CD4-positive, alpha-beta T cell treated with Interleukin-4 for 4 hours (primary cell): ENCODE measurements at places on chromosomes 13 and 19.
A peak's percentile ranks its signal among the peaks of the same experiment; 100 is the strongest.

- DNase-seq: no peak
Measured at GRCh38 chr19:31955061-31955460, 390.3 kb upstream of the ZNF507 start.

DNA sequence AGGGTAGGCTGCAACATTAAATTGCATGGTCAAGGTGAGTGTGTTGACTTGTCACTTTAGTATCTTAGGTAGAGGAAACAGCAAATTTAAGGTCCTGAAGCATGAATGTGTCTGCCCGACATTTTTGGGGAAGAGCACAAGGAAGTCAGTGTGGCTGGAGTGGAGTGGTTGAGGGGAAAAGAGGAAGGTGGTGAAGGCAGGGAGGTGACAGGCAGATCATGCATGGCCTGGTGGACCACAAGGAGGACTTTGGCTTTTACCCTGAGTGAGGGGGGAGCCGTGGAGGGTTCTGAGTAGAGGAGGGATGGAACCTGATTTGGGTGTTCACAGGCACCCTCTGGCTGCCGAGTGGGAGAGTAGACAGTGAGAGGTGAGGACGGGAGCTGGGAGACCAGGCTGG, 168.0 kb downstream of the IER2 start:
- DNase-seq: no peak

DNA sequence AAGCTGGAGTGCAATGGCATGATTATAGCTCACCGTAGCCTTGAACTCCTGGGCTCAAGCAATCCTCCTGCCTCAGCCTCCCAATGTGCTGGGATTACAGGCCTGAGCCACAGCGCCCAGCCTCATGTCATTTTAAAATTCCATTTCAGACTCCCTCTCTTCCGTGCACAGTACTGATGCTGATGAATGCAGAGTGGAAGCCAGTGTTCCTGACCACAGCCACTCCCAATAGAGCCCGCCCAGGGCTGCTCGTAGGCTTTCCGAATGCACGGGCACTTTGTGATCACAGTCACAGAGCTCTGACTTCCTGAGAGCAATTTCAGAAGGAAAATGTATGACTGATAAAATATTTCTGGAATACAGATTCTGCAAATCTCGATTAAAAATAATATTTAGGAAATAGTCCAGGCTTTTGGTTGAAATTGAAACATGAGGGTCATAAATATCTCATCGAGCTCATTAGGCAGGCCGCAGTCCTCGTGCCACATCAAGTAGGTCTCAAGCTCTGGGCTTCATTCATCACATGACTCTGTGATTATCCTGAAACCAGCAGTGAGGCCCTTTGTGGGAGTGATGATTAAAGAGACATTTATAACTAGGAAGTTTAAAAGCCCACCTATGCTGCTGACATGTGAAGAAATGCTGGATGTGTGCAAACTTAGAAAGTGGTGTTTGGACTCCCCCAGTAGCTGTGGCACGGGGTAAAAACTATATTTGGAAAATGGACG, 38.9 kb upstream of the AMER2 start:
- DNase-seq: no peak

- peak; percentile 97 for DNase-seq
Measured at GRCh38 chr19:2084993-2085720, 11.0 kb downstream of the MOB3A start.

GRCh38 chr13:37101201-37101600, 4.3 kb downstream of the CSNK1A1L start:
- no peak for DNase-seq

DNA sequence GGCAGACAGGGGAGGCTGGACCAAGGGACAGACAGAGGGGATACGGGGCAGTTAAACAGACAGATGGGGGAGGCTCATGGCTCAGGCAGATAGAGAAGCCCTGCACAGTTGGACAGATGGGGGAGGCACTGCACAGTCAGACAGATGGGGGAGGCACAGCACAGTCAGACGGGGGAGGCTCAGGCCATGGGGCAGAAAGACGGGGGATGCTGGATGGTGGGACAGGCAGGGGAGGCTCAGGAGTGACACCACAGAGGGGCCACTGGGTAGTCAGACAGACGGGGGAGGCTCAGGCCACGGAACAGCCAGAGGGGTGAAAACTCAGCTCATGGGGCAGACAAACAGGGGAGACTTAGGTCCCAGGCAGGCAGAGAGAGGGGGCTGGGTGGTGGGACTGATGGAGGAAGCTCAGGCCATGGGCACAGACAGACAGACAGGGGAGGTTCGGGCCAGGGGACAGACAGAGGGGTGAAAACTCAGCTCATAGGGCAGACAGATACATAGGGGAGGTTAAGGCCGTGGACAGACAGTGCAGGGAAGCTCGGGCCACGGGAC, 886 bp downstream of the MFSD12 start:
- no peak for DNase-seq

DNA sequence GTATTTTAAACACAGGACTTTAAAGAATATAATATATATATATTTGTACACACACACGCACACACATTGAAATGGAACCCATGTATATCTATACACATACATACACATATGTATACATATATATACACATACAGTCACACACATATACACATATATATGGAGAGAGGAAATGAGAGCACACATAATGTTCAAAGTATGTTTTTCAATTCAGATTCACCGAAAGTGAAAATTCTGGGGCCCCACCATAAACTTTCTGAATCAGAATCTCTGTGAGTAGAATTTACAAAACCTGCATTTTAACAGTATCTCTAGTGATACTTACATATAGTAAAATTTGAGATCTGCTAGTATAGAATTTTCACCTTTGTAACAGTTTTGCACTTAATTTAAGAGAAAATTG, 60.4 kb upstream of the OBI1 start:
- no peak for DNase-seq

DNA sequence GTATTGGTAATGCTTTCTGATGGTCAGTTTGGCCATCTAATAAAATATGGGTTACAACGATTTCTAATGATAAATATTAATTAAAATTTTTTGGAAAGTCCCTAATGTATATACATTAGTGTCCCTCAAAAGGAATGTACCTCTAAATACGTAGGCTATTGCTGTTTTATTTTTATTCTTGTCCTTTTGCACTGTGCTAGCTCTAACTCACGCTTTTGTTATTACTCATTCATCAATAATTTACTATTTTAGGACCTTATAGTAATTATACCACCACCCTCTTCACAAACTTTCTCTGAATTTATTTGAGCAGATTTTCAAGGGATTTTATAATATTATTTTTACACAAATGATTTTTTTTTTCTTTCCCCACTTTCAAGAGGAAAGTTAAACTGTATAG, 795.9 kb upstream of the PCDH9 start:
- DNase-seq: no peak

DNA sequence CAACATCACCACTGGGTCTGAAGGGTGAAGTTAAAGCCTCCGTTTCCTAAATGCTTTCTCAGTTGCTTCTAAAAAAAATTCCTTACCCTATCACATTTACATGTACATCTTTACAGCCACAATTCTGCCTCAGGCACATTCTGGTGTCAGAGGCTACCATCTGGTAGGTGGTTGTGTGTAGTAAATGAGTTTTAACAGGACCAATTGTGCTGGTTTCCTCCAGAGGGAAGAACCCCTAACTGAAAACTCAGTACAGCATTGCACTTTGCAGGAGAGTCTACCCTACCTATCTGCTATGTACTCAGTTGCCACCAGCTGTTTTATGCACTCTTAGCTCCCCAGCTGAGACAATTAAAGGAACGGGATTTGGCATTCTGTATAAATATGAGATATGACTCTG, 1576.5 kb downstream of the PCDH9 start:
- no peak for DNase-seq

GRCh38 chr19:15323496-15324235, 8.7 kb downstream of the BRD4 start:
- DNase-seq: no peak

DNA sequence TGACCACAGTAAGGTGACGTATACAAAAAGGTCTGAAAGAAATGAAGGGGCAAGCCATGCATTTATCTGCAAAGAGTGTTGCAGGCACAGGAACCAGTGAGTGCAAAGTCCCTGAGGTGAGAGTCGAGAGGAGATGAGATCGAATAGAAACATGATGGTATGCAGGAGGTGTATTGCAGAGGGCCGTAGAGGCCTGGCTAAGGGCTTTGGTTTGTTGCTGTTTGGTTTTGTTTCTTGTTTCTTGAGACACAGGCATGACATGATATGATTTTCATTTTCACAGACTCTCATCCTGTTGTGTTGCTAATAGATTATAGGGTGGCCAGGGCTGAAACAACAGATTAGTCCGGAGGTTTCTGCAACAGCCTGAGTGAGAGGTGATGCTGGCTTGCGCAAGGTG, 80.4 kb downstream of the HSPH1 start:
- DNase-seq: no peak

- DNase-seq: no peak
Measured at GRCh38 chr19:2329149-2329478, 630 bp downstream of the SPPL2B start.

DNA sequence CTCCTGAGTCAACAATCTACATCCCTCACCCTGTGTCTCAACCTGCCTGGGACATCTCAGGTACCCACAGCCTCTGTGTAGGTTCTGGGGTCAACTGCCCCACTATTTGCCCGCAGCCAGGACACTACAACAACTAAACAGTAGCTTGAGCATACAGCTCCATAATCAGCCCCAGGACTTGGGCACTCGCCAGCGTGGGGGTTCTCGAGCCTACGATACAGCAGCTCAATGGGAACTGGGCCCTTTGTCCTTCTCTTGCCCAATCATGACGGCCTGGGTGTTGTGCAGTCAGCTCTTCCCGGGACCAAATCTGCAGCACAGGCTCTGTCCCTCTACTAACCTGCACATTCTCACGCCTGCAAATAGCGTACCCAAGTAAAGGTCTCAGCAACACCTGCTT, 1.3 kb downstream of the ZNF180 start:
- DNase-seq: no peak

DNA sequence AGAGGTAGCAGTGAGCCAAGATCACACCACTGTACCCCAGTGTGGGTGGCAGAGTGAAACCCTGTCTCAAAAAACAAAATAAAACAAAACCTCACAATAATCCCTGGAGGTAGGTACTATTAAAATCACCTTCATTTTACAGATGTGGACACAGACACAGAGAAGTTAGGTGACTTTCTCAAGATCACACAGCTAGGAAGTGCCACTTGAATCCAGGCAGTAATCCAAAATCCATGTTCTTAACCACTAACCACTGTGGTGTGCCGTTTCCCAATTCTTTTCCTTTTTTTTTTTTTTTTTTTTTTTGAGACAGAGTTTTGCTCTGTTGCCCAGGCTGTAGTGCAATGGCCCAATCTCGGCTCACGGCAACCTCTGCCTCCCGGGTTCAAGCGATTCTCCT, 9.0 kb downstream of the PPP1R14A start:
- DNase-seq: no peak

DNA sequence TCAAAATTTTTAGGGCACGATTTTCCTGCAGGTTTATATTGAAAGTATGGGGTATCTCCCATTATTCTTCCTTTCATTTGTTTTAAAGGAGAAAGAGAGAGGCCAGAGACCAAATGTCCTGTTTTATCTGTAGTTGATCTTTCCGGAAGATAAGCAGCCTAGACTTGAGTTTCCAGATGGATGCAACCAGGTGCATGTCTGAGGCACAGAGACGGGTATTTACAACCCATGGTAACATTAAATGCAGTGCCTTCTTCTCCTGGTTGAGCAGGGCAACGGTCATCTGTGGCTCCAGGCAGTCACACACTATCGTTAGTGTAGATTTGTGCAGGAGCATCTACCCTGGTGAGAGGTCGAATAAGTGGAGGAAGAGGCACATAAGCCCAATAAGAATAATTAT, 1507.1 kb downstream of the UQCRFS1 start:
- DNase-seq: no peak

GRCh38 chr13:75789451-75790197, 153.5 kb downstream of the LMO7 start:
- no peak for DNase-seq

DNA sequence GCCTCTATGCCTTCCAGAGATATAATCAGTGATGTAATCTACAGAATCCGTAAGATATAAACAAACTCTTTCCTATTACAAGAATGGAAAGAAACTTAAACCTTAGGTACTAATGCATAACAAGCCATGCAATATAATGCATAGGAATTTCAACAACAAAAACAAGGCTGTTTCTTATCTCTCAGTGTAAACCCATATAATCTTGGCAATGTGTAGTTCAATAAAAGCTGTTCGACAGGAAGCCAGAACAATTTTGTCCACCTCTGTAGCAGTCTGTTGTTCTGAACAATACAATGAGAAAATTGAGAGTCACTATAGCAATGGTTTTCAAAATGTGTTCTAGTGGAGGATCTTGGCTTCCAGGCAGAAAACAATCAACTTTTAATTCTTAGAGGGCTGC, 111.5 kb upstream of the FREM2 start:
- no peak for DNase-seq

GRCh38 chr13:108328848-108329247, 59.3 kb downstream of the TNFSF13B start:
- no peak for DNase-seq

GRCh38 chr19:16378291-16378889, 53.8 kb downstream of the KLF2 start:
- DNase-seq: no peak

- peak; percentile 41 for DNase-seq
Measured at GRCh38 chr19:2627319-2627829, 75.1 kb downstream of the GNG7 start.

GRCh38 chr19:28414748-28415147, 798.2 kb downstream of the UQCRFS1 start:
- no peak for DNase-seq

GRCh38 chr13:111610879-111611278, 290.4 kb downstream of the TEX29 start:
- DNase-seq: no peak

DNA sequence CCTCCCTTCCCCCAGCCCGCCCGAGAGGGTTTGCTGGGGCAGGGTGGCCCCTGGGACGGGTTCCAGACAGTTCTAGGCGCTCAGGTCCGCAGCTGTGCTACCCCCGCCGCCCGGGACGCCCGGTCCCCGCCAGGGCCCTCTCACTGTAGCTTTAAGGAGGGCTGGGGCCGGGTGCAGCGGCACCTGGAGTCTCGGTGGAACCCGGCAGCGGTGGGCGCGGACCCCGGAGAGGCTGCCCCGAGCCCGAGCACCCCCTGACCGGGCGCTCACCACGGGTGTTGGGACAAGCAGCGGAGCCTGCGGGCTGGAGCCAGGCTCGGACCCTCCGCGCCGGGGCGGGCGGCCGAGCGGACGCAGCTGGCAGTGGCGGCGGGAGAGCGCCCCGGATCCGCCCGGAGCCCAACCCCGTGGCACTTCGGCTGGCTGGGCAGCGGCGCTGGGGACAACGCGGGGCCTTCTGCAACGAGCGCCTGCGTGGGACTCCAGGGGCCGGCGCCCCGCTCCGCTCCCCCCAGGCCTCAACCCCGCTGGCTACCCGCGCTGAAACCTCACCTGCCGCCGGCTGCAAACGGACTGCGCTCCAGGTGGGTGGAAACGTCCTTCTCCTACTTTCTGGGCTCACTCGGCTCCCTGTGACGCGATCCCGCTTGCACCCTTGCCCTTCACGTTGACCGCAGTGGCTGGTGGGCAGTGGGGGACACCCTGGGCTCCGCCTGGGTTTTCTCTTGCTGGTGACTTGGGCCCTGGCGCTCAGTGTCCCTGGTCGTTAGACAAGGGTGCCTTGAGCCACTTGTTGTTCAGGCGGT, 81.1 kb downstream of the ZNF429 start:
- no peak for DNase-seq

GRCh38 chr13:37127691-37128241, 22.3 kb upstream of the CSNK1A1L start:
- DNase-seq: no peak

- no peak for DNase-seq
Measured at GRCh38 chr13:25371875-25372283, at the start of gene ATP8A2. TSS of gene ATP8A2 (plus strand) at chr13:25371974. CDS start at chr13:25372213, 239 bp downstream.
